Amniotic stem cell (primary cell): ENCODE measurements at places on chromosomes 5 and 9.

DNA sequence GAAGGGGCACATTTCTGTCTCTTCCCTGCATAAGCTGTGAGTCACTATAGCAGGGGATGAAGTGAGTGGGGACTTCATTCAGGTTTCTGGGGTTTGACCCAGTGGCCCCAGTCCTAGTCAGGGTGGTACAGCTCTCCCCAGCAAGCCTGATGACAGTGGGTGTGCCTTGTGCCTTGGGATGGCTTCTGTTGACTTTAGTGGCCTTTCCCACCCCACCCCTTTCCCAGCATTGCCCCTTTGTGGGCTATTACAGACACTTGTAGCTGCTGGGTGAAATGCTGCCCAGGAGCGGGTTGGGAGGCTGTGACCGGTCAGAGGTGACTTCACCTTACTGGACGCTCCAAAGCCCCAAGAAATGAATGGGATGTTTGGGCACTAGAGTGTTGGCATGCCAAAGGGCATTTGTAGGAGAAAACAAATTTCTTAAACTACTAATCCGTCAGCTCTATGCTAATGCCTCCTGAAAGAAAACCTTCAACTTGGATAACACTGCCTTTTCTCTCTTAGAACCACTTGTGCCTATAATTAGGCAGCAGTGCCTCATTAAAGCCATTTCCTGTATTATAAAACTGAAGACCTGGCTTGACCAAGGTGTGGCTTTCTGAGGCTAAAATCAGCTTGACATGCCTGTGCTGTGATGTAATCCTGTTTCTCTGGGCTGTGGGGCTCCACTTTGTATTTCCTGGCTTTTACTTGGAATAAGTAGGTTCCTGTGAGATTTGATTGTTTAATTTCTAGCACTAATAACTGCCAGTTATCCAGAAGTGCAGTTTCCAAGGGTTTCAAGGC, 119.0 kb upstream of the SLC25A48 start:
- DNase-seq, result no peak

GRCh38 chr9:6198251-6198650, 17.4 kb upstream of the IL33 start:
- no peak for DNase-seq

DNA sequence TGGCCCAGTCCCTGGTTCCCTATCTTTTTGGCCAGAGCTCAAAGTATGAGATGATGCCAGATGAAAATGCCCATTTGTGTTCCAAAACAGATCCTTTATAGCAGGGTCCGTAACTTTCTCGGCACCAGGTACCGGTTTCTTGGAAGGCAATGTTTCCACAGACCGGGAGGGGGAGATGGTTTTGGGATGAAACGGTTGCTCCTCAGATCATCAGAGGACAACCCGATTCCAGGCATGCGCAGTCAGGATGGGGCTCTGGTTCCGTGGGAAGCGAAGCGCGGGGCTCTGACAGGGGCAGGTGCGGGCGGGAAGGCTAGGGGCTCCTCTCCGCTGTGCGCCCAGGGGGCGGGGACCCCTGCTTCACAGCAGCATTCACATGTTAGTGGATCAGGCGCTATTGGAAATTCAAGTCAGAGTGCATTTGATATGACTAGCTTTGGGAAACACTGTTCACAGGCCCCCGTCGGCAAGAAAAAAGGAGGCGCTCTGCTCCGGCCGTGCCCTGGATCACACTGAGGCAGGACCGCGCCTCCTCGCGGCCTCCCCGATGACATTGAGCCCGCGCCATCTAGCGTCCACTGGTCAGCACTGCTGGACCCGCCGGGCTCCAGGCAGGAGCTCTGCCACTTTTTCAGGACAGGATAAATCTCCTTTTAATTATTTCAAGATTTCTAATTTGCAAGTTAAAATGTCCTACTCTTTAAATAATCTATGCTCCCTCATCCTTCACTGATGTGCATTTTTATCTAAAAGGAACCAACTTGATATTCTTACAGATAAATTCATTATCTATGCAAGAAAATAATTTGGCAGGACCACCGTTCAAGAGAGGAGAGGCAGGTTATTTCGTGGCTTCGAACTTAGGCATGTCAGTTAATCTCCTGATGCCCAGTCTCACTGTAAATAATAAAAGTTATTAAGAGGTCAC, 190.0 kb downstream of the FANCC start:
- peak; percentile 39 for DNase-seq

DNA sequence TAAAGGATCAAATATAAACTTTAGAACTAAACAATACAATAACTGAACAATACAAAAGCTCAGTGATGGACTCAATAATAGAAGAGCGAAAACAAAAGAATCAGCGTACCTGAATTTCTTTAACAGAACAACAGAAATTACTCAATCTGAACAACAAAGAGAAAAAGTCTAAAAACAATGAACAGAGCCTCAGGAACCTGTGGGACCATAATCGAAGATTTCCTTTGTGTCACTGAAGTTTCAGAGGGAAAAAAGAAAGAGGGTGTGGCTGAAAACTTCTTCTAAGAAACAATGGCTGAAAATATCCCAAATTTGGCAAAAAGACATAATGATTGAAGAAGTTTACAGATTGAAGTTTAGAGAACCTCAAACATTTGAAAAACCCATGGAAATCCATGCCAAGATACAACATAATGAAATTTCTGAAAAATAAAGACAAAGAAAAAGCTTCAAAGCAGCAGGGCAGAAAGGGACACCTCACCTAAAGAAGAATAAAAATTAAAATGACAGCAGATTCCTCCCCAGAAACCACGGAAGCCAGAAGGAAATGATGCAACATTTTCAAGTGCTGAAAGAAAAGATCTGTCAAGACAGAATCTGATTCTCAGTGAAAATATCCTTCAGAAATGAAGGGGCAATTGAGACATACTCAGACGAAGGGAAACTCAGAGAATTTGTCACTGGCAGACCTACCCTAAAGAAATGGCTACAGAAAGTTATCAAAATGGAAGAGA, 288.8 kb downstream of the ARL15 start:
- no peak for DNase-seq

DNA sequence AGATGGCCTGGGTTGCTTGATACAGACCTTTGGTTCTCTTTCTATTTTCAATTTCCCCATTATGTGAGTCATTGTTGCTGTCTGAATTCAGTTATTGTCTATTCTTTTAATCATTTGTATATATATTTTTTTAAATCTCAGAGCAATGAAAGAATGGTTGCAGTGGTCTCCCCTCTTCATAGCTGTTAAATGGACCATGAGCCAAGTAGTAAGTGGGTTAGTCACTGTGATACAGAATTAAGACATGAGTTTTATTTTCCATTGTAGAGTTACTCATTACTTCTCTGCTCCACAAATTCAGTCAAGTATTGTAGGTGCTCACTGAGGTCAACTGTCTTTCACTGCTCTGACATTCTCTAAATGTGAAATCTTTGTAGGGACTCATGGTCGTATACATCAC, 174.6 kb upstream of the GRAMD2B start:
- DNase-seq, result no peak

DNA sequence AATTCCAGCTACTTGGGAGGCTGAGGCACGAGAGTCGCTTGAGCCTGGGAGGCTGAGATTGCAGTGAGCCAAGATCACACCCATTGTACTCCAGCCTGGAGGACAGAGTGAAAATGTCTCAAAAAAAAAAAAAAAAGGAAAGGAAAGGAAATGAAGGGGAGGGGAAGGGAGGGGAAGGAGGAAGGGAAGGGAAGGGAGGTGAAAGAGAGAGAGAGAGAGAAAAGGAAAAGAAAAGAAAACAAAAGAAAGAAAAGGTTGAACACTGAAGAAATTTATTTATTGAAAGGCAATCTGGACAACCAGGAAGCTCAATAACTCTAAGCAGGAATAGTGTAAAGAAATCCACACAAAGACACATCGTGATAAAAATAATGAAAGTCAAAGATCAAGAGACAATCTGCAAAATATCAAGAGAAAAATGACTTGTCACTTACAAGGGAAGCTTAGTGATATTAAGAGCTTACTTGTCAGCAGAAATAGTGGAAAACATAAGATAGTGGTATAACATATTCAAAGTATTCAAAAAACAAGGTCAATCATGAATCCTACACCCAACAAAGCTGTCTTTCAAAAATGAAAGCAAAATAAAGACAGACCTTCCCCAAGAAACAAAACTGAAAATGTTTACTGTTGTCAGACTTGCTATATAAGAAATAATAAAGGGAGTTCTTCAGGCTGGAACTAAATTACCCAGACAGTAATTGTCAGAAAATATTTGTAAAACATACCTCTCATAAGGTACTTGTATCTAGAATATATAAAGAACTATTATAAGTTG, 10.9 kb upstream of the RIMOC1 start:
- no peak for DNase-seq

- no peak for DNase-seq
Measured at GRCh38 chr5:179225387-179225786, 119.9 kb downstream of the ADAMTS2 start.

- DNase-seq, result no peak
Measured at GRCh38 chr5:59086024-59086423, 503.1 kb downstream of the RAB3C start.

GRCh38 chr5:40052808-40053207, 626.9 kb upstream of the PTGER4 start:
- DNase-seq, result no peak

- DNase-seq, result no peak
Measured at GRCh38 chr5:54859316-54859715, 126.1 kb downstream of the ESM1 start.

DNA sequence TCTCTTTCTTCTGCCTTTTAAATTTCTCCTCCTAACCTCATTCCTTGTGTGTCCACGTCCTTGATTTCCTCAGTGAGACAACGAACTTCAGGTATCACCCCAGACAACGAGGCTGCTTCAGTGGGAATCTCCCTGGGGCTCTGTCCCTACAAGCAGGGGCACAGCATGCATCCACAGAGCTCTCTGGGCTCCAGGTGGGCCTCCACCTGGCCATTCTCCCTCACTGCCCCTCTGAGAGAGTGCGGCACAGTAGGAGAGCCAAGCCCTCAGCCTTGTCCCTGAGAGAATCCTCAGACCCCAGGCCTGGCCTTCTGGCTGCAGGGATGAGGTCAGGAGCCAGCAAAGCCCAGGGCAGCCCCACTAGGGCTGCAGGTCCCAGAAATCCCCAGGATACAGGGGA, 105.3 kb downstream of the LHFPL2 start:
- no peak for DNase-seq

DNA sequence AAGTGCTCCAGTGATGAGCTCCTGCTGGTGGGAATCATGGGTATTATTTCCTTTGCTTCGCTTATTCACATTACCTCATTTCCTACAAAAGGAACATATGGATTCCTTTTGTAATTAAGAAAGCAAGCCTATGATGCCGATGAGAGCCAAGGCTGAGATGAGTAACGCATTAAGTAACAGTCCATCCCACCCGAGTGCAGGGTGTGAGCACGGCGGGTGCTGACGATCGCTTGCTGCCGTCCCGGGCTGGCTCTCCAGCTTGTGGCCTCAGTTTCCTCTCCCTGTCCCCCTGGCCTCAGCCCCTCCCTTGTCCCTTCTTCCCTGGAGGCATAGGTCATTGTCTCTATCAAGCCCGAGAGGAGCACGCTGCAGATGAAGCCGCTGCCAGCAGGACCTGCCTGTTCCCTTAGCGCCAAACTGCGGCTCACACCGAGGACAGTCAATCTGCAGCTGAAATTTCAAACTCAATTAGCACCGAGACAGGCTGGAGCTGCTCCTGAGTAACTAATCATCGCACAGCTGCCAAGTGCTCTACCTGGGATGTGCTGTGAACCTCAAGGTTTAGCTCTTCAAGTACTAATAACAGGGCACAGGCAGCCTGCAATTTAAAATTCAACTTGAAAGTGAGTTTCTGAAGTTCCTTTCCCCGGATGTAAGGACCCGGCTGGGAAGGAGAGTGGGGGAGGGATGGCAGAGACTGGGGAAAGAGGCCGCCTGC, 115.2 kb upstream of the RAPGEF1 start:
- DNase-seq, result no peak

GRCh38 chr9:13832446-13832845, 481.5 kb downstream of the NFIB start:
- no peak for DNase-seq

DNA sequence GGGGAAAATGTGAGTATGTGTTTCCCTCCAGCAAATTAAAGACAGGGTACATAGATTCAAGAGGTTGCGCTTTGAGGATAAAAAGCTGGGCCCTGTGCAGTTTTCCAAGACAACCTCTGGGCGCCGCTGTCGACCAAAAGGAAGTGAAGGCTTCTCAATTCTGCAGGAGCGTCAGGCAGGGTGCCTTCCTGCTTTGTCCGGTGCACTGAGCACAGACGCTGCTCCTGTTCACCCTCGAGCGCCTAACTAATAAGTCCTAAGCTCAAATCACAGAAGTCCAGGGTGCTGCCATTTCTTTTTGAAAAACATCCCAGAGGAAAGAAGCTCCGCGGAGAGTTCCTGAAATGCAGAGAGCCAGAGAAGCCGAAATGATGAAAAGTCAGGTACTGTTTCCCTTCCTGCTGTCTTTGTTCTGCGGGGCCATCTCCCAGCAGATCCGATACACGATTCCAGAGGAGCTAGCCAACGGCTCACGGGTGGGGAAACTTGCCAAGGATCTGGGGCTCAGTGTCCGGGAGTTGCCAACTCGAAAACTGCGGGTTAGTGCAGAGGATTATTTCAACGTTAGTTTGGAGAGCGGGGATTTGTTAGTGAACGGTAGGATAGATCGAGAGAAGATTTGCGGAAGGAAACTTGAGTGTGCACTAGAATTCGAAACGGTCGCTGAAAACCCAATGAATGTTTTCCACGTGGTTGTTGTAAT, at the start of gene PCDHGB1:
Gene PCDHGB1 (plus strand): TSS at position 183 of the 703 bp plus-strand sequence. CDS start 162 bp downstream, at position 345.
- peak; percentile 13 for DNase-seq

GRCh38 chr5:119792161-119792799, 162.9 kb downstream of the FAM170A start:
- DNase-seq, result no peak

DNA sequence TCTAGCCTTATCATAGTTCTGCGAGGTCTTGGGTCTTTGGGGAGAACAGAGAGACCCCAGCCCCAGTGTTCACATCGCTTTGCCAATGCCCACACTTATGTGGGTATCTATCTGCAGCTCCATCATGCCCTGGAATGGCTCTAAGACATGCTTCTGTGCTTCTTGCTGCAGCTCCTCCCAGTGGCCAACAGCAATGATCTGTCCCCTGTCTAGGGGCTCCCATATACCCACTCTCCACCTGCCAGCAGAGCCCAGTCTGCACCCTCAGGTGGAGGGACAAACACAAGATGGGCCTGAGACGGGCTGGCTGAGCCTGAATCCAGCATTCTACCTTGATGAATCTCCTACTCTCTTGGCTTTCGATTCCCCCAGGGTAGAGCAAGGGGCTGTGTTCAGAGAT, 14.6 kb upstream of the DAP start:
- DNase-seq, result no peak

- no peak for DNase-seq
Measured at GRCh38 chr5:51810592-51810991, 427.3 kb downstream of the ISL1 start.

DNA sequence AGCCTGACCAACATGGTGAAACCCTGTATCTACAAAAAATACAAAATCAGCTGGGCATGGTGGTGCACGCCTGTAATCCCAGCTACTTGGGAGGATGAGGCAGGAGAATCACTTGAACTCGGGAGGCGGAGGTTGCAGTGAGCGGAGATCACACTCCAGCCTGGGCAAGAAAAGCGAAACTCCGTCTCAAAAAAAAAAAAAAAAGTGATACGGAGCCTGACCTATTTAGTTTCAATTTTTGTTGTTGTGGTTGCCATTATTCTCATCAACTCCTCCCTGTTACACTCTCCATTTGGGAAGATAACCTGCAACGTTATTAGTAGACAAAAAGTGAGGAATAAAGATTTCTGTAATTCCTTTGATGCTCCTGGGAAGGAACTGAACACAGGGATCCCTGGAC, 1.3 kb downstream of the STOM start:
- DNase-seq, result no peak

- DNase-seq, result no peak
Measured at GRCh38 chr9:20962536-20963225, 68.8 kb downstream of the HACD4 start.

GRCh38 chr9:70600506-70600905, 186.0 kb upstream of the KLF9 start:
- no peak for DNase-seq

- no peak for DNase-seq
Measured at GRCh38 chr5:134079748-134080581, 34.5 kb upstream of the TCF7 start.
